ENCODE measurements at places on chromosomes 1 and 21. TPM values are rescaled to one million over a fixed set of nuclear protein-coding genes. Genes with fewer than 3 reads are reported as not detected.

GRCh38 chr1:160419150-160419837 lies 18.9 kb downstream of the VANGL2 start:
- no peak for DNase-seq

- no peak for DNase-seq
Observed at GRCh38 chr1:87024936-87025540, 110.6 kb downstream of the HS2ST1 start.

- DNase-seq, result no peak
Observed at GRCh38 chr1:74195339-74195738, 2.6 kb downstream of the LRRIQ3 start.

GRCh38 chr1:31782421-31783410 lies 18.6 kb upstream of the ADGRB2 start:
- DNase-seq, result no peak

DNA sequence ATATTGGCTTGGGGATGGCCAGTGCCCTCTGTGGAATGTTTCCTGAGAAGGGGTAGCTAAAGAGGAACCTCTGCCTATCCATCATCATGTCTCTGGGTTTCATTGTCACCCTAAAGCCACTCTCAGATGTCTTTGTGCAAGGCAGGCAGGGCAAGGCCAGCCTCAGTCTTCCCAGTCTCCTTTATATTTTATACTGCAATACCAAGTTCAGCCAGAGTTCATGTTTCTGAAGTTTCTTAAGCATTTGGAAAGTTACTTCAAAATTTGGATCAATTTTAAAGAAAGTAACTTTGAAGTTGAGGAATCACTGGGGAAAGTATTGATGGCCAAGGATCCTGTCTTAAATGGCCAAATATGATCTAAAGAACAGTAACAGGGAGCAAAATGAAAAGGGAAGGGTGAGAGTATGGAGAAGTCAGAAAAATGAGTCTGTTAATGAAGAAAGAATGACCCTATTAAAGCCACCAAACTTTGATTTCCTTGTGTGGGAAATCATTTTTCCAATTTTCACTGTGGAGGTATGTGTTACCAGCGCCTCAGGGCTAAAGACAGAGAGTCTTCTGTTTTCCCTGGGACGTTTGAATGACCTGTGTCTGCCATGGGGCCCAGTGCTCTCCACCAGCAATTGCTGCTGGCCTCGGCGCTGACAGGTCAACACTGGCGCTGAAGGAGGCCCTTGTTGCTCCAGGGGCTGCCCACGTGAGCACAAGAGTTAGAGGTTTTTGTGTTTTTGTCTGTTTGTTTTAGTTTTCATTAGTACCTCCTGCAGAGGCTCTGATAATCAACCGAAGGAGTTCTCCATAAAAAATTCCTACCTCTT lies 93.9 kb downstream of the ATP5PO start:
- no peak for DNase-seq

Gene GPR52
- 1.1 TPM for total RNA-seq

Gene PTPN7
- 0.41 TPM for total RNA-seq

Gene TGFB2
- total RNA-seq, result 4.3 TPM

- DNase-seq, result no peak
Observed at GRCh38 chr1:155794605-155795245, 62.3 kb downstream of the GON4L start.

GRCh38 chr1:91123773-91124172 lies 101.9 kb upstream of the ZNF644 start:
- no peak for DNase-seq

Gene CD53
- 7.0 TPM for total RNA-seq

Gene PLA2G2F
- not detected for total RNA-seq

GRCh38 chr1:91092503-91092902 lies 70.7 kb upstream of the ZNF644 start:
- DNase-seq, result no peak

Gene TBX15
- total RNA-seq, result 3.6 TPM

DNA sequence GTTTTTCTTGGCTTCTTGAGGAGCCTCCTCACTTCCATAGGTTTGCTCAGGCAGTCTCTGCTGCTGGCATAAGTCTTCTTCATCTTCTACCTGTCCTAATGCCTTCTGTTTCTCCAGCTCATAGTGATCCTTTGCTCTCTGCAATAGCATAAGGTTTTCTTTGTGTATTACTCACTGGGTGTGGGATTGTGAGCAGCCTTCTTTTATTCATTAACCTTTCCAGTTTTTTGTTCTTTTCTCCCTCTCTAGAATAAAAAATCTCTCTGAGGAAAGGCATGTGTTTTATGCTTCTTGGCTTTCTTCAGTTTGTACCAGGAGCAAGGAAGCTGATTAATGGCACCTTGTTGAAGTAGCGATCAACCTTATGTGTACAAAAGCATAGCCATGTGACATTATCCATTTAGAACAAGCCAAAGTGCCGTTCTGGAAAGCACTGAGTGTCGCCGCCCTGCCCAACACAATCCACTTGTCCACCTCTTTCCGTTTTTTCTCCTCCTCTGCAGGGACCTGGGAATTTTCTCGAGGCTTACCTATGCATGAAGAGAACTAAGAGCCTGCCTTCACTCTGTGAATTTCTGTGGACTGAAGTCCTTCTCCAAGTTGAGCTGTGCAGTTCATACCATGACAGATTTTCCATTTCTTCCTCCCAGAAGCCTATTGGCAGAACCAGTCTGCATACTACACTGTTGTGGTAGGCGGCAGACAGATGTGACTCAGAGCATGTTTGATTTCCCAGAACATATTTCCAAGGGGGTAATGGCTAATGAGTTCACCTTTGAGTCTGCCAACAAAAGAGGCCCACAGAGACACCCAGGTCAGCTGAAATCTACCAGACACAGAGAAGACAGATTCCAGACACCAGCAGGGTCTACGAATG lies 39.0 kb downstream of the DPT start:
- peak; percentile 63 for DNase-seq
